ENCODE measurements at places on chromosomes 12 and 14.

GRCh38 chr14:63632932-63633514, 8.6 kb downstream of the WDR89 start:
- peak; percentile 45 for DNase-seq

GRCh38 chr14:53213761-53214160, 60.6 kb upstream of the DDHD1 start:
- no peak for DNase-seq

DNA sequence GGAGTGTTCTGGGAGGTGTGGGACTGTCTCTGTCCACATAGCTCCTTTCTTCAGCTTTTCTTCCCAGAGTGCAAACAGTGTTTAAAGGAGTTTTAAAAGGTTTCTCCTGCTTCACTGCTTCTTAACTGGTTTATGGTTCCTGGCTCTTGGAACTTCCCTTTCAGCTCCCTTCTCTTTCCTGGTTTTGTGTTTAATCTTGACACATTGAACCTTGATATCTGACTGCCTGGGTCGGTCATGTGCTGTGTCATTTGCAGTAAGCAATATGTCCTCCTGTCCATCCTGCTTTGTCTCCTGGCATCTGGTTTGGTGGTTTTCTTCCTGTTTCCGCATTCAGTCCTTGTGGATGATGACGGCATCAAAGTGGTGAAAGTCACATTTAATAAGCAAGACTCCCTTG, 2.2 kb downstream of the TMEM106C start:
- DNase-seq = no peak

GRCh38 chr12:28795311-28795710, 353.8 kb upstream of the FAR2 start:
- DNase-seq = no peak

DNA sequence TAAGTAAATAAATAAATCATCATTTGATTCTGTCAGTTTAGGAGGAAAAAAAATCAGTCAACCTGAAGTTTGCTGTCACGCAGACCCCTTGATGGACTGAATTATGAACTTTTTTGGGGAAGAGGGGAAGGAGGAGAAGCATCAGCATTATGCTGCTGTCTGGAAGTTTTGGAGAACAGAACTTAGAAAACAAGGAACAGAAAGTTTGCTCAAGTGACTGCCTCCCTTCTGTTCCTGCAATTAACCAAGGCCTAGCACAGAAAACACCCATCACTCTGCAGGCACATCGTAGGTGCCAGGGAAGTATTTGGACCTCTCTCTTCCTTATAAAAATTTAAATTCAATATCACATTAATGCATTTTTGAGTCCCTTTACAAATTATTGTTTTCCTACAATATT, 283.8 kb downstream of the VRK1 start:
- no peak for DNase-seq

DNA sequence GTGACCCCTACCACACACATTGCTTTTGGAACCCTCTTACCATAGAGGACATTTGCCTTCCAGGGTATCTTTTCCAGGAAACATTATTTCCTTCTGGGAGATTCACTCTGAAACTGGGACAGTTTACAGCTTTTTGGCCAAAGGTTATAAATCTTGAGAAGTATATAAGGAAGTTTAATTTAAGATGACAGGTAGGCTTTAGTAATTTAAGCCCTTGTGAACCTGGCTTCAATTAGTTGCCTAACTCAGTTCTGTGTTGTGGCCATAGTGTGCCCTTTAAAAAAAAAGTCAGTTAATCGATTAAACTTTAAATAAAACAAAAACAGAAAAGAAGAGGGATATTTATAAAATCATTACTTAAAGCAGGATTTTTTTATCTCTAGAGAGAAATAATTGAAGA, 142.9 kb downstream of the NAV3 start:
- no peak for DNase-seq

DNA sequence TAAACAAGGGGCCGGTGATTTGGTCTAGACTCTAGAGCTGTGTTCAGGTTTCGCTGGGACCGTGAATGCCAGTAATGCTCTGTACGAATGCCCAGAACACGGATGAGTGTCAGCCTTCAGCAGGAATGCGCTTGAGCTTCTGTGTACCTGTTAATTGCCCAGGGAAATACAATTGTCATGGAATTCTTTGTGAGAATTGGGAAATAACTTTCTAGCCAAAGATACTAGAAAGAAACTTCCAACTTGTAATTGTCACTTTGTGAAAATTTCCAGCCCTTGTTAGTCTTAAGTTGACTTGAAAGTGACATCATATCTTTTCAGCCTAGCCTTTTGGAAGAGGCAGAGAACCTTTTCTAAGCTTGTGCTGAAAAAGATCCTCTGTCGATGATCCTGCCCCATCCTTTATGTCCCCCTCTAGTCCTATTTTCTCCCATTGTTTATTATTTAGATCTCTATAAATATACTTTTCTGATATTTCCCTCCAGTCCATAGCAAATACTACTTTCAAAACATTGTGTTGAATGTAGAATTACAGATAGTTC, 2.7 kb downstream of the CHST11 start:
- no peak for DNase-seq

DNA sequence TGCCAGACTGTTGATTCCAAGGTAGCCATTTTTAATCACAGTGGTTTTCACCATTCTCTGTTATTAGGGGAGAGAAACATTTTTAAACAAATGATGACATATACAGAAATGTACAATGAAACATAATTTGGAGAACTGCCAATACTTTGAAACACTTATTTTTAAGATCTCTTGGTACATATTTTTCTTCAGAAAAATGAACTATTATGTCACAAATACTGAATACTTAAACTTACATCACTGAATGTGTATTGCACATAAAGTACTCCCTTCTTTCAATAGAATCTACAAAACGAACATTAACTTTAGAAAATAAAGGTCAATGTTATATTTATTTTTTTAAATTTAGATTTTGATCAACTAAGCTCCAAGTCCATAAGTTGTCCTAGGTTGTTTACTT, 71.7 kb upstream of the CPNE8 start:
- DNase-seq = no peak

DNA sequence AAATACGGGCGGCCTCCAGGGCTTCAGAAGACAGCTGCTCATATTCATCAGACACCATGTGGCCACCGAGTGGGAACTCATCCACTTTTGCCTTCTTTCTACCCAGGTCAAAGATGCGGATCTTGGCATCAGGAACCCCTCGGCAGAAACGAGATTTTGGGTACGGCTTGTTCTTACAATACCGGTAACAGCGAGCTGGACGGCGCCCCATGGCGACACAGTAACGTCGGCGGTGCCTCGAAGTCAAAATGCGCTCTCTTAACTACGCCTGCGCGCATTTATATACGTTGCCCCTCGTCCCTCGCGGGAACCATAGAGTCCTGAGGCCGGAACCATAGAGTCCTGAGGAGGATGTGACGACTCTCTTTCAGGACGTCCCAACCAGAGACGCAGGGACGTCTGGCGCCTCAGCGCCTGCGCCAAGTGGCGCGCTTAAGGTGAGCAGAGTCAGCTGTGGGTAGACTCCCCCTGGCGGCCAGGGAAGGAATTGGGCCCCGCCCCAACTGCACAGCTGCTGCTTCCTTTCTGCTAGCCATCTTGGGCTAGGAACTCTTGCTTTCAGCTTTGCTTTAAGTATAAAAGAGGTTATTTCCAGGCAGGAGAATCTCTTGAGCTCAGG, at the start of gene RPL10L:
TSS of gene RPL10L (minus strand) at position 256 of the 619 bp plus-strand sequence. CDS start at position 211, 45 bp downstream.
- DNase-seq = peak; percentile 82

- DNase-seq = no peak
These were observed 202.8 kb upstream of the PELI2 start for GRCh38 chr14:55915456-55915855.

GRCh38 chr14:59585891-59586554, 9.4 kb upstream of the CCDC175 start:
- peak; percentile 47 for DNase-seq

DNA sequence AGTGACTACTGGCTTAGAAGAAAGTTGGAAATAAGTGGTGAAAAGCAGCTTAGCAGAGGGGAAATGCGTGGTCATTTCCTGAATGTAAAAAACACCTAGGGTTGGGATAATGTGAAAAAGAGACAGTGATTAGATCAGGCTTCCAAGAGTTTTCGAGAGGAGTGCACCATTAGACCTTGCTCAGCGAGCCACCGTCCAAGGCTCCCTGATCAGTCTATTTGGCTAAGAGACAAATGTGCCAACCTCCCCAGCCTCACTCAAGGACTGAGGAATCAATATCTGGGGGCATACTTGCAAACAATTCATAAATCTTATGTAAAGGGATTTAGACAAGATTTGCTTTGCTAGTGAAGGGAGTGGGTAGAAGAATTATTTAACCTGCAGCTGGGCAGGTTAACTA, 594.5 kb downstream of the NRXN3 start:
- DNase-seq = no peak

DNA sequence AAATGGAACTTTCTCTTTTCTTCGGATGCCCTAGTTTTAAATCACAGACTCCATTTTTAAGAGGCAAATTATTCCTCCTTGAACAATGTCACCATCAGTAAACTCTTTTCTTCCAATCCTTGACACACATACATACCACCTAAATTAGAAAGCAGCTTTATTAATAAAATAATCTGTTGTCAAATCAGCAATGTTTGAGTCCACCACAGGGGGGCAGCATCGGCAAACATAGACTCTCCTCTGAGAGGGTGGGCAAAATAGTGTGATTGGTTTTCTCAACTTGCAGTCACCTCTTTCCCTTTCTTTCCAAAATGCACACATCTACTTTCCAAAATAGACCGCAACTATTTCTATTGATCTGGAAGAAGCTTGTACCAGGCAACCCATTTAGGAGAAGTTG, 438.4 kb upstream of the OR4E1 start:
- peak; percentile 26 for DNase-seq
